ENCODE measurements at places on chromosomes 2 and 18. TPM values are rescaled to one million over a fixed set of nuclear protein-coding genes. Genes with fewer than 3 reads are reported as not detected.

Gene DIPK1C
- not detected for total RNA-seq

Gene SEPTIN10
- 44.1 TPM for total RNA-seq

Gene SLC20A1
- total RNA-seq = 139 TPM

Gene MARCHF7
- total RNA-seq = 58.8 TPM

Gene GTF2A1L
- not detected for total RNA-seq

Data from A549 treated with Mapracorat at 1 μM for 4 hours (cell line).